ENCODE measurements at places on chromosomes 6 and 20.

- no peak for DNase-seq
Observed at GRCh38 chr6:135651964-135652755, 154.6 kb upstream of the AHI1 start.

- no peak for DNase-seq
Observed at GRCh38 chr6:16698997-16699868, 62.0 kb downstream of the ATXN1 start.

DNA sequence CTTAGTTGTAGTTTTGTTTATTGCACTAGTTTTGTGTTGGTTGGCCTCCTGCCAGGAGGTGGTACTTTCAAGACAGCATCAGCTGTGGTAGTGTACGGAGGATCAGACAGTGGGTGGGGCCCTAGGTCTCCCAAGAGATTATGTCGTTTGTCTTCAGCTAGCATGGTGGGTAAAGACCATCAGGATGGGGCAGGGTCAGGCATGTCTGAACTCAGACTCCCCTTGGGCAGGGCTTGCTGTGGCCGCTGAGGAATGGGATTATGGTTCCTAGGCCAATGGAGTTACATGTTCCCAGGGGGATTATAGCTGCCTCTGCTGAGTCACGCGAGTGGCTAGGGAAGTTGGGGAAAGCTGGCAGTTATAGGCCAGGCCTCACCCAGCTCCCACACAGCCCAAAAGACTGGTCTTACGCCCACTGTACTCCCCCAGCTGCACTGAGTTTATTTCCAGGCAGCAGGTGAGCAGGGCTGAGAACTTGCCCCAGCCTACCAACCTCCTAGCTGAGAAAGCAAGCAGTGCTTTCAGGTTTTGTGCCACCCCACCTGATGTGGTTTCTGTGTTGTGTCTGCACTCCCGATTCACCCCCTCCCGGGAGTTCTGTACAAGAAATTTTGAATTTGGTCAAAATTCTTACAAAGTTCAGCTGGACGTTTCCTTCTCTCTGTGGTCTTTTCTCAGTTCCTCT lies 24.7 kb downstream of the ZSCAN31 start:
- no peak for DNase-seq

DNA sequence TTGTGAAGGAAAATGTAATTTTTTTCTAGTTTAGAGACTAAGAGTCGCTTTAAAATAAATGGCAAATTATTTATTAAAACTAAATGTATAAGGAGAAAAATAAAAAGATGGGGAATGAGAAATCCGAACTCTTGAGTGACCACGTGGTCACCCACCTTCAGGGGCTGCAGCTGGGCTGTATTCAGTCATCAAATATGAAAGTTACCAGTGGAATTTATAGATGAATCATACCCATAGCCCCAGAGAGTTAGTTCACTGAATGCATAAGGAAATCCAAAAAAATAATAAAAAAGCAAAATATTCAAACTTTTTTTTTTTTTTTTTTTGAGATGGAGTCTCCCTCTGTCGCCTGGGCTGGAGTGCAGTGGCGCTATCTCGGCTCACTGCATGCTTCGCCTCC lies 947.7 kb upstream of the ADGRB3 start:
- no peak for DNase-seq

DNA sequence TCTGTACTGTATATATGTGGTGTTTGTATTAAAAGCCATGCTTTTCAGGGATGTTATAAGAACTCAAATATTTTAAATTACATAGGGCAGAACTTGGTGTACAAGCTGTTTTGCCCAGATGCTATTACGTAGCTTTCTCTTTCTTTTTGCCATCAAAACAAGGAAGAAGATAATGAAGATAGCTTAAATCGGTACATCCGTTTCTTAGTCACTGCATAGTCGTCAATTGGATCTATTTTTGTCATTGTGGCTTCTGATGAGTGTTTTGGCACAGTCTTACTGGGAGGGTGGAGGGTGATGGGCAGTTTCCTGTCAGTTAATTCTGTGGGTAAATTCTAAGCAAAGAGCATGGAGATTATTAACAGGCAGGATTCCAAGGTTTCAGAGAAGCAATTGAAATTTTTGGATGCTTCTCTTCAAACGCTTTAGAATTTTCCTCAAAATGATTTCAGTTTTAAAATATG lies 649.1 kb upstream of the GJE1 start:
- DNase-seq, result no peak

GRCh38 chr6:5036269-5036668 lies 32.4 kb upstream of the RPP40 start:
- DNase-seq, result no peak

GRCh38 chr6:3334555-3334954 lies 75.8 kb downstream of the PSMG4 start:
- no peak for DNase-seq

- no peak for DNase-seq
Observed at GRCh38 chr6:46998436-46999017, 43.6 kb downstream of the ADGRF1 start.

GRCh38 chr20:20448881-20449280 lies 81.0 kb downstream of the INSM1 start:
- DNase-seq, result no peak

Data from stimulated activated CD8-positive, alpha-beta memory T cell treated with anti-CD3 and anti-CD28 coated beads, Interleukin-4, amount 100 ng/mL, for 4 hours (primary cell).